Esophagus muscularis mucosa (tissue), 4 donors: ENCODE measurements at places on chromosomes 13 and 19. TPM values are rescaled to one million over a fixed set of nuclear protein-coding genes. Genes with fewer than 3 reads are reported as not detected.

DNA sequence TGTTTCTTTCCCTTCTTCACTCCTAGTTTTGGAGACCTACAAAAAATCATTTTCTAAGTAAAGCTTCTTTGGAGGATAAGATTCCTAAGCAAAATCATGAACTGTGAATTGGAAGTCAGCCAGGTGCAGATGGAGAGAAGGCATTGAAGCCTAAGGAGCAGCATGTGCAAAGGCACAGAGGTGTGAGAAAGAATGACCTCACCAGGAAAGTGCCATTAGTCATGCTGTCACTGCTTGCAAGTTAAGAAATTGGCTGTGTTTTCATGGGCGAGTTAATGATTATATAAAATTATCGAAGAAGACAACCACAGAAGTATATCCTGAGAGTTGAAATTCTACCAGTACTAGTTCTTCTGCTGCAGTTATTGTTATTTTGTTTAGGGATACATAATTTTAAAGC lies 80.3 kb upstream of the KLHL1 start:
- no peak for DNase-seq

DNA sequence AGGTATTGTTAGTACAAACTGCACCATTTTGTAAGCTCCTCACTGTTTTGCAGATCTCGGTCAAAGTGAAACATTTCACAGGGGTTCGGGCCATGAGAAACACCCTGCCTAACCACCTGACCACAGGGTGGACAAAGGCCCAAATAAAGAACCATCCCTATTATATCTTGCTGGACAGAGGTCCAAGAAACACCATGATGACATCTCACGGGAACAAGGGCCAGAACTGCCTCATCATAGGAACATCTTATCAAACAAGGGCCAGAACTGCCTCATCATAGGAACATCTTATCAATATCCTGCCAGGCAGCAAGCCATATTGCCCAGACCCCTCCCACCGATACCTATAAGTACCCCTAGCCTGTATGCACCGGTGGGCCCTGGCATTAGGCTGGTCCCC lies 99.7 kb downstream of the PCDH9 start:
- no peak for DNase-seq

DNA sequence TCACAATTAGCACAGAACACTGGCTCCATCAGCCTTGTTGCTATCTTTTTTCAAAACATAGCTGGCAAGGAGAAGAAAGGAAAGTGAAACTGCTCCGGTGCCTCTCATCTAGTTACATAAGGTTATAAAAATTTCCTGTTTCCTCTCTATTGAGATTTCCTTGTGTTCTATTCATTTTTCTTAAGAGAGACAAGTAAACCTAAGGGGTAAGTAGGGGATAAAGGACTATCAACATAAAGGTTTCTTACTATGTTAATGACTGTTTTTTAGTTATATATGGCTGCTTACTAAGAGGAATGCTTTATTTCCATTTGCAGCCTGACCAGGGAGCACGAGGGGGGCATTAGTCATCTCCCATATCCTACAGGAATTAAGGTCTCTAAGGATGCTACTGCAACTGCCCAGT lies 73.2 kb upstream of the MLNR start:
- DNase-seq, result no peak

FOXA3 gene
- total RNA-seq, result not detected

DNA sequence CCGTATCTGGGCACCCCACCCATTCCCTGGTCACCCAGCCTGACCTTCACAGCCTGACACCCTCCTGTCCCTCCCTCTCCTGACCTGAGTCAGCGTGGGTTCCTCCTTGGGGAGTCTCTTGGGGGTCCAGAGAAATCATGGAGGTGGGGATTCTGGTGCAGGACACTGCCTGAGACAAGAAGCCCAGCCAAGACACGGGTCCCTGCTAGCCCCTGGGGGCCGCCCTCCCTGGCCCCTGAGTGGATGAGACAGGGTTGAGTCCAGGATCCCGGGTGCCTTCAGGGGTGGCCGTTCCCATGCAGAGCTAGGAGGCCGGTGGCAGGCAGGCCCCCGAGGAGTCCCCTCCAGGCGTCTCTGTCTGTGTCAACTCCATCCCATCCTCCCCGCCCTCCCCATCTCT lies 1.6 kb downstream of the MAP2K7 start:
- no peak for DNase-seq

DNA sequence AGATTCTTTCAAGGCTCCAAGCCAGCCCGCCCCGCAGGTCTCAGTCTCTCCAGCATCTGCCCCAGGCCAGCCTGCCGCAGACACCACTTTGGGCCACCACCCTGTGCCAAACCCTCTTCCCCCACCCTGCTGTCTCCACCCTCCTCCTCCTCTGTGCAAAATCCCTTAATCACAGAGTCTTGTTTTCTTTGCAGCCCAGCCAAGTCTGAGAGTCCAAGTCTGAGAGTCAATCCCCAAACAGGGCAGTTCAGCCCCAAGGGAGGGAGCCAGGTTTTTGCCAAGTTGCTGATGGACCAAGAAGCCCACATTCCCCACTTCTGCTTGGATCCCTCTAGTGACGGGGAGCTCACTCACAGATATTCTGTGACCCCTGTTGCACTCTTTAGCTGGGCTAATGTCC lies 3.1 kb downstream of the ADAMTS10 start:
- DNase-seq, result no peak

ATP8A2 gene
- total RNA-seq, result 0.42 TPM

DNA sequence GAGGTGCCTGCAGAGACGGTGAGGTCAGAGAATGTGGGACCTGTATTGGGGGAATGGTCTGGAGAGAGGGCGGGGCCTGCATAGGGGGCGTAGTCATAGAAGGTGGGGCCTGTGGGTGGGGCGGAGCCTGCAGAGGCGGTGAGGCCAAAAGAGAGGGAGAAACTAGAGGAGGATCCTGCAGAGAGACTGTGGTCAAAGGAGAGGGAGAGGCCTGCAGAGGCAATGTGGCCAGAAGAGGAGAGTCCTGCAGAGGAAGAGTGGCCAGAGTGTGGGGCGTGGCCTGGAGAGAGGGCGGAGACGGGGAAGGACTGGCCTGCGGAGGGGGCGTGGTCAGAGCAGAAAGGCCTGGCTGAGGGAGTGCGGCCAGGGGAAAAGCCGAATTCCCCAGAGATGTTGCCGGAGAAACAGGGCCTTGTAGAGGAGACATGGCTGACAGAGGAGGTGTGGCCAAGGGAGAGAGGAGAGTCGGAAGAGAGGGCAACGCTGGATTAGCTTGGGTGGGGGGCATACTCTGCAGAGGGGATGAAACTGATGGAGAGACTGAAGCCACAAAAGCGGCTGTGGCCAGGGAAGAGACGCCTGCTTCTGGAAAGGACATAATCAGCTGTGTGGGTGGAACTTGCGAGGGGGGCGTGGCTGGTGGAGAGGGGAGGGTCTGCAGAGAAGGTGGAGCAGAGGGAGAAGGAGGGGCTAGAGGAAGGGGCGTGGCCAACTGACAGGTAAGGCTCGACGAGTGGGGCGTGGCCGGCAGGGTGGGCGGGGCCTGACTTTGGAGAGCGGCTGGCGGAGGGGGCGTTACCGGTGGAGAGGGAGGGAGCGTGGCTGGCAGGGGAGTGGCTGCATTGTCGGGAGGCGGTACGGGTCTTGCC lies 2.5 kb downstream of the PRR36 start:
- DNase-seq, result no peak

- DNase-seq, result no peak
These were observed 94.1 kb downstream of the ATP11A start for GRCh38 chr13:112783978-112784371.

ANKLE1 gene
- total RNA-seq, result 1.4 TPM

DNA sequence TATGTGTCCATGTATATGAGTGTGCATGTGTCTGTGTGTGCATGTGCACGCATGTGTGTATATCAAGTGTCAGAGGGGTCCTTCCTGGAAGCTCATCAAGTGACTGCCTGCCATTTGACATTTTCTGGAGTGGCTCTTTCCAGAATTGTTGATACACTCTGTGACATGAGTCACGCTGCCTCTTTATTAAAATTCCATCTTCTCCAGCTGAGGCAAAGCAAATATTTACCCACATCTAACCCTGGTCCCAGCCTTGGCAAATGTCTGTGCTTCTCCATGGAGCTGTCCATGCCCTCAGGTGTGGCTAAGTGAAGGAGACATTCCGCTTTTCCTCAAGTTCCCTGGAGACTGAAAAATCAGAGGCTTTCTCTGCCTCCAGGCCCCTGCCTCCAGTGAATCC lies 88.2 kb upstream of the MBNL2 start:
- DNase-seq, result no peak

PCSK4 gene
- total RNA-seq, result 2.8 TPM

PCDH20 gene
- total RNA-seq, result 31.3 TPM
